Epithelial cell of esophagus (primary cell): ENCODE measurements at places on chromosomes 1 and 21.

DNA sequence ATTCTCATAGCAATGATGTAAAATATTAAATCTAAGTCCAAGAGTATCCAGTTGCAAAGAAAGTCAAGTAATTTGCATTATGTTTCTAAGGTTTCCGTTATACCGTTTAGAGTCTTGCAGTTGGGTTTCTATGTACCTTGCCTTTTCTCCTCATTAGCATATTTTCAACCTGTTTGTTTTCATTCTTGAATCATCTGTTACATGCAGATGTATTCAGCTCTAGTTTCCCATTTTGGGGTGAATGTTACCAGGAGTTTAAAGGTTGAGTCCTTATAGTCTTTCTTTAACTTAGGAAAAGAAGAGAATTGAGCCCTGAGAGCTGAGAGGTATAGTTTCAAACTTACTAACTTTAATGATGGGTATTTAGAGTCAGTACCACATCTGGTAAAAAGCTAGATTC lies 139.9 kb downstream of the NFIA start:
- DNase-seq = no peak

DNA sequence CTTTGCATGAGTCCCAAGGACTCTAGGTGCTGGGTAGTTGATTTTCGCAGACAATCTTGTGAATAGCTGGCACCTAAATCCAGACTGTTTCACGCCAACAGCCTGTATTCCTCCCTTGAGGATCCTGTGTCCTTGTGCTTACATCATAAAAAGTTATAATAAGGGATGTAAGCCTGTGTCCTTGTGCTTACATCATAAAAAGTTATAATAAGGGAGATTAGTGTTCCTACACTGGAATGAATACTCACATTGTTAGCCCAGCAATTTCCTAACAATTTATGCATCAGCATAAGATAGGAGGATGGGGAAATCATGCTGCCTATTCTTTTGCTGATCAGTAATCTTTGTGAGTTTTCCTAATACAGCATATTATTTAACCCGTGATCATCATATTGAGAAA lies 4.0 kb upstream of the HSD3B2 start:
- no peak for DNase-seq

- DNase-seq = no peak
Observed at GRCh38 chr1:2799811-2800663, 1.5 kb downstream of the TTC34 start.

GRCh38 chr1:64878931-64879611 lies 87.3 kb downstream of the JAK1 start:
- no peak for DNase-seq

DNA sequence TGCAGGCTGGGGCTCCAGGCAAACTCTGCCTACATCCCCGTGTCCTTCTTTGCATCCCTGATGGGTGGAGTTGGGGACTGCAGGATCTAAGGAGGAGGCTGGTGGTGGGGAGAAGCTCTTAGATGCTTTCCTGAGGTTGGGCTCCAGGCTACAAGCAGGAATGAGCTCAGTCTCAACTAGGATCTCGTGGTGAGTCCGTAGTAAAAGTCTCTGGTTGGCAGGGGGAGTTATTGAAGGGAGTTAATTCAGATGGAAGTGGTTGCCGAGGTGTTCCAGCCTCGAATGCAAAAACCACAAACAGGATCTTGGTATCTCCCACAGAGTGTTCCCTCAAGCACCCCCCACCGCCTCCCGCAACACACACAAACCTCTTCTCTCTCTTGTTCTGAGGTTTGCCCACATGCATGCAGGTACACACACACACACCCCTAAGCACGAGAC lies 35.0 kb downstream of the TMCC2 start:
- DNase-seq = no peak

DNA sequence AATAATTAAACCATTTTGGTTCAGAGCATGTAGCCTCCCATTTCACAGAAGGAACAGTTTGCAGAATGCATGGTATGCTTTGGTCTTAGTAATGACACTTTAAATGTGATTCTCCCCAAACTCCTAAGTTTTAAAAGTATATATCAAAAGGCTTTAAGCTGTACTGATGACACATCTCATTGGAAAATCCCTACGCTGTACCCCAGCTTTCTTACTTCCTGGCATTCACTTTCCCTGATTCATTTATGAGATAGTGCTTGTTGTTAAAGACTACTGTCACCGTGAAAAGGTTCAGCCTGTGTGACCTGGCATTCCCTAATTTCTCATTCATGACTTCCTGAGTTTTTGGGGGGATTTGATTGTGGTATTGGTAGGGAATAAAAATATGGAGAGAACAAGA lies 53.4 kb downstream of the MPZL1 start:
- peak; percentile 71 for DNase-seq

GRCh38 chr21:44455524-44456213 lies 359 bp downstream of the LRRC3 start:
- DNase-seq = peak; percentile 2

GRCh38 chr1:46522184-46522968 lies 29.1 kb downstream of the KNCN start:
- peak; percentile 76 for DNase-seq

DNA sequence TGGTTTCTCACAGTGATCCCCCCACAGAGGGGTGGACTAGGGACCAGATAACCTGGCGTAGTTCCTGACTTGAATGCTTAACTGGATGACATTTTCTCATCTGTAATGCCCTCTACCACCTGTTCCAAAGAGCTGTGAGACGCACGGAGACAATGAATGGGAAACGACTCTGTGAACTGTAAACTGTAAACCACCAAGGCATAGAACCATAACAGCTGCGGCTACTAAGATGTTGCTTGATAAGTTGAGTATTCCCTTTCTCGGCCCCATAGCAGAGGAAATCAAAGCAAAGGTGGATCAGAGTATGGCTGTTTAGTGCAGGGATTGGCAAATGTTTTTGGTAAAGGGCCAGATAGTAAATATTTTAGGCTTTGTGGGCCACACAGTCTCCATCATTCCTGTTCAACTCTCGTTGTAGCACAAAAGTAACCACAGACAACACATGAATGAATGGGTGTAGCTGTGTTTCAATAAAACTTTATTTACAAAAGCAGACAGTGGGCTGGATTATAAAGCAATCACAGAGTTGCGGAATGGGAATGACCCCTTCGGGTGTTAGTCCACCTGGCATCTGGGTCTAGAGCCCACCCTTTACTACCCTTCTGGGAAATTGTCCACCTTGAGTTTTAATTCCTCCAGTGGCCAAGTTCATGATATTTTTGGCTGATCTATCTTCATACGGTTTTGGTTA lies 315.2 kb downstream of the RPS6KC1 start:
- DNase-seq = no peak

DNA sequence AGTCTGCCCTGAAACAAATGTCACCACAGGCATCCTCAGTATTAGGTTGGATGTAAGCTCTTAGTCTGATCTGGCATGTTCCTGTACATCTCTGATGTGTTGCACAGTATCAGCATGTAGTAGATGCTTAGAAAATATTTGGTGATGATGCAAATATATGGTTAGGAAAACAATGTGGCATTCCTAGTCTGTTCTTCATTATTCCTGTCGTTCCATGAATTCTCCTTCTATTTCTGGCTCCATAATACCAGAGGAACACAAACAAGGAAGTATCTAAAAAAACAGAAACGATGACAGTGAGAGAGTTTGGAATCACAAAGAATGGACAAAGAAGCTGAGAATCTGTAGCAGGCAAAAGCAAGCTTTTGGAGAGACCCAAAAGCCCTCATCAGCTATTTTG lies 236.6 kb downstream of the HHAT start:
- DNase-seq = no peak

- DNase-seq = no peak
Observed at GRCh38 chr1:210428696-210429095, 100.0 kb downstream of the HHAT start.

GRCh38 chr1:111841189-111841588 lies 85.5 kb downstream of the DDX20 start:
- no peak for DNase-seq

DNA sequence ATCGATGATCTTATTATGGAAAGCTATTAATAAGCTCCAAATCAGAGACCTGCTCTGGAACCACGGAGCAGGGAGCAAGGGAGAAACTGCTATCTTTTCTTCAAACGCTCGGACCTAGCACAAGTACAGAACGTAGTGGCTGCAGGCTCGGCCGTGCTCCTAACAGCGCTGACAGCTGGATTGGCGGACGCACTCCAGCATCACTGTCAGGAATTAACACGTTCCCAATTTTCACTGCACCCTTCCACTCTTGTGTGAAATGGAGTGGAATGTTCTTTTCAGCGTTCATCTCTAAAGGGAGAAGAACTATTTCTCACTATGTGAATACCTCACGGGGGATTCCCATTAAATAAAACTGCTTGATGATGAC lies 106.9 kb downstream of the ZNF281 start:
- no peak for DNase-seq

- DNase-seq = no peak
Observed at GRCh38 chr1:205961405-205961804, 18.1 kb upstream of the SLC26A9 start.

- no peak for DNase-seq
Observed at GRCh38 chr21:46431884-46432488, 26.7 kb upstream of the DIP2A start.

- no peak for DNase-seq
Observed at GRCh38 chr1:28577738-28578536, 14.1 kb upstream of the RAB42 start.

- peak; percentile 77 for DNase-seq
Observed at GRCh38 chr21:38219049-38219628, 37.7 kb upstream of the KCNJ15 start.

- DNase-seq = peak; percentile 47
Observed at GRCh38 chr1:111904478-111905218, 84.8 kb downstream of the KCND3 start.

GRCh38 chr1:84892705-84893618 lies at the start of gene LPAR3:
TSS of gene LPAR3 (minus strand) at chr1:84893206. CDS start at chr1:84866120, 27,086 bp downstream.
- peak; percentile 65 for DNase-seq

- no peak for DNase-seq
Observed at GRCh38 chr21:42670058-42670880, 16.8 kb downstream of the PDE9A start.

DNA sequence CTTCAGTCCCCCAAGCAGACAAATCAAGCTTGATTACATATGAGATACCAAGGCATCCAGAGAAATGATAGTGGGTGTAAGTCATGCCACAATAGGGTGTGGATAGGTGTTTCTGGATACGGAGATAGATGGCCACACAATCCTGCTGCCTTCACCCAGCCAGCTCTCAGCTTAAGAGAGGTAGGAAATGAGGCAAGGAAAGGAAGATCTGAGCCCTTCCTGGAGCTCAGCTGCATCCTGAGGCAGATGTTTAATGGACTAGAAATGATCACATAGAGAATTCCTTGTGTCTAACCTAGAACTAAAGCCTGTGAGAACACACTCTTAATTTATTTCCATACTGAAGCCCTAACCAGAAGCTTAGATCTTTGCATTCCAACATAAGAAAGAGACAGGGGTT lies 210.3 kb downstream of the ST6GALNAC3 start:
- DNase-seq = no peak

DNA sequence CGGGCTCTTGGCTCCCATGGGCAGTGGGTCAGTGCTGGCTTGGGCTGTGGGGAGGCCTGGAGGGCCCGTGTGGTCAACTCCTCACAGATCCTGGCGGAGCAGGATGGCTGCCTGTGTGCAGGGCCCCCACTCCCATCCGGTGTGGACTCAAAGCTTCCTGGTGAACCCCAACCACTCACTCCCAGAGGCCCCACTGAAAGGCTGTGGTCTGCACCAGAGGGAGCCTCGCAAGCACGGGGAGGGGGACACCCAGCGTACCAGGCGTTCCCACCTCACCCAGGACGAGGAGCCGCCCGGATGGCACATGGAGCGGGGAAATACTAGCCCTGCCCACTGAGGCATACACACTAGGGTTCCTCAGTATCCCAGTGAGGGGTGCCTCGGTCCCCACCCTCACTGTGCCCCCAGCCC lies 75.4 kb upstream of the ACTRT2 start:
- no peak for DNase-seq

DNA sequence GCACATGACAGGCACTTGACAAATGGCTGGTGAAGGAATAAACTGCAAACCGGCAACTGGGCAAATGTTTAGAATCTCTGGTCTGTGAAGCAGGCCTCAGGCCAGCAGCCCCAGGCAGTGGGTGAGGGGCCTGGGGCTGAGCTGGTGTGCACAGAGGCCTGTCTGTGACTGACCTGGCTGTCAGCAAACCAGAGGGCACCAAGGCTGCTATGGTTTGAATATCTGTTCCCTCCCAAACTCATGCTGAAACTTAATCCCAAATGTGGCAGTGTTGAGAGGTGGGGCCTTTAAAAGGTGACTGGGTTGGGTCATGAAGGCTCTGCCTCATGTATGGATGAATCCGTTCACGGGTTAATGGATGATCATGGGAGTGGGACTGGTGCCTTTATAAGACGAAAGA lies 139.8 kb downstream of the DMRTB1 start:
- DNase-seq = no peak

- no peak for DNase-seq
Observed at GRCh38 chr1:175479521-175480342, 263.7 kb downstream of the TNR start.

DNA sequence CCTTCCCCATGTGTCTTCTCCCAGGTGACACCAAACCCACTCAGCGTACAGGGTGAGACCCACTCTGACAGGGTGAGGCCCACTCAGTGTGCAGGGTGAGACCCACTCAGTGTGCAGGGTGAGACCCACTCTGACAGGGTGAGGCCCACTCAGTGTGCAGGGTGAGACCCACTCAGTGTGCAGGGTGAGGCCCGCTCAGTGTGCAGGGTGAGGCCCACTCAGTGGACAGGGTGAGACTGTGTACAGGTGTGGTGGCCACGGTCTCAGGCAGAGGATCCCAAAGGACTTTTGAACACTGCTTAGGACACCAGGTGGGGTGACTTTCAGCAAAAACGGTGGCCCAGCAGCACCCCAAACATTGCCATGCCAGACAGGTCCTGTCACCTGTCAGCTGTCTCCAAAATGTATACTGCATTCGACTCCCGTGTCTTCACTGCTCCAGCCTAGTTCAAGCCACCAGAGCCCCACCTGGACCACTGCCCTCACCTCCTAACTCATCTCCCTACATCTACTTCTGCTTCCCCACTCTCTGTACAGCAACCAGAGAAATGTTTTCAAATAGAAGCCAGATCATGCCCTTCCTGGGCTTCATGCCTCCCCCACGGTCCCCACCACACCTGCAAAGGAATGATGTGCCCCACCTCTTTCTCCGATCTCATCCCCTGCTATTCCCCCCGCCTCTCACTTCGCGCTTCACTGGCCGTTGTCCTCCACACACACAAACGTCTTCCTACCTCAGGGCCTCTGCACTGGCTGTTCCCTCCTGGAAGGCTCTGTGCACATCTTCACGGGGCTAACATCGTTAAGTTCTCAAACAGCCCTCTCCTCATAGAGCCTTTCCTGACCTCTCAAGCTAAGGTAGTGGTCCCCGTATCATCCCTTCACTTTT lies 52.1 kb downstream of the ACBD3 start:
- DNase-seq = no peak

DNA sequence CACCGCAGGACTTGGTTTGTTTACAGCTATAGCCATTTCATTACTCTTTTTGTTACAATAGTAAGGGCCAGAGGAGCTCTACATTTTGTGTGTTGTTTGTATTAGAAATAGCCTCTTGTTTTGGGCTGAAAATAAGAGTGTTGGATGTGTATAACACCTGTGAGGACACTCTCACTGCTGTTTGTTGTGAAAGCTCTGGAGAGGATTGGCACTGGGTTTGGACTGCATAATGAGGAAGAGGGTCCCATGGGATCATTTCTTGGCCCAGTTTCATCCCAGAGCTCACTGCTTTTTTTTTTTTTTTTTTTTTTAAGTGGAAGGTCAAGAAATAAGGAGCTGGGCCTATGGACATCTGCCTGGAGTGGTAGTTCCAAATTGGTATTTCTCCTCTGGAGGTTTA lies 61.6 kb upstream of the KIAA0040 start:
- no peak for DNase-seq
